ENCODE measurements at places on chromosomes 11 and 22. TPM values are rescaled to one million over a fixed set of nuclear protein-coding genes. Genes with fewer than 3 reads are reported as not detected.

The H19 gene
- 0.70 TPM for total RNA-seq

The PIWIL4 gene
- total RNA-seq, result 0.75 TPM

DNA sequence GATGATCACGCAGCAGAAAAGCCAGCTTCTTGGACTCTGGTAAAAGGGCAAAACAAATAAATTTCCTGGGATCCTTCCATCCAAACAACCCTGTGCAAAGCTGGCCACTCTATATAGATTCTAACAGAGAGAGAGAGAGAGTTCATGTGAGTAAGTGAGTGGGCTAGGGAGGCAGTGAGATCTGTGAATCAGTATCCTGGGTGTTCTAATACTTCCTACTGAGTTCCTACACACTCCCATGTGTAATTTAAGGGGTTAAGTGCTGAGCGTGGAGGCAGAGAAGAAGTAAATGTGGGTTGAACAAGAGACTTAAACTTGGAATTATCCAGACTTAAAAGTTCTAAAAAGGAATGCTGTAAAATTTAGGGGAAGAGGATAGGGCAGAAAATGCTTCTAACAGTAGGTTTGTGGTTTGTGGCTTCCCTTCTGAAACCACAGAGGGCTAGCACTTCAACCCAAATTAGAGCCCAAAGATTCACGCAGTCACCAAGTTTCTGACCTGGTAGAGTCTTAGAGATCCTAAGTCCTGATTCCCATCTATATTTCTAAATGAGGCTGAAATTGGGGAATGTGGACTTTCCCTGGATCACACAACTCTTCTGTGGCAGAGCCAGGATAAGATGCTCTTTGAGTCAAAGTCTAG lies 413.9 kb downstream of the TENM4 start:
- peak; percentile 74 for DNase-seq

DNA sequence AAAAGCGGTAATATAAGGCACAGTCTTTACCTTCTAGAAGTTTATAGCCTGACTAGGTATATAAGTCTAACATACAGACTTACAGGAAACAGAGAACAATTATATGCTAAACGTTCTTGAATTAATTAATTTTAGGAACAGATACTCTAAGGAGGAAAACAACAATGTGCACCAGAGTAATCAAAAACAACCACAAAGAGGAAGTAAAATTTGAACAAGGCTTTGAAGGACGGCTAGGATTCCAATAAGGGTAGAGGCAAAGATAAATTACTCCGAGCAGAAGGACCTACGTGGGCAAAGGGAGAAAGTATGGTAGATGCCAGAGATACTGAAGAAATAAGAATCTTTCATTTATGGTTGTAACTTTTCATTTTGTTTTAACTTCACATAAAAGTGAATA lies 54.4 kb downstream of the ENTHD1 start:
- DNase-seq, result no peak

The CCDC86 gene
- 51.4 TPM for total RNA-seq

All from astrocyte (in vitro differentiated cells and primary cell).